Dermis lymphatic vessel endothelial cell (primary cell): ENCODE measurements at places on chromosomes 2 and 18. TPM values are rescaled to one million over a fixed set of nuclear protein-coding genes. Genes with fewer than 3 reads are reported as not detected.

IL1RN gene
- not detected in 2 replicates for total RNA-seq

IDH1 gene
- total RNA-seq: 73.5 and 88.3 TPM in 2 replicates

LYG2 gene
- total RNA-seq: not detected in 2 replicates

OST4 gene
- total RNA-seq: 403 and 523 TPM in 2 replicates

STARD6 gene
- 0.11 TPM in 1 of 2 replicates, not detected in the other for total RNA-seq

FOXD4L1 gene
- under 0.01 TPM in 1 of 2 replicates, not detected in the other for total RNA-seq

DAW1 gene
- total RNA-seq: not detected in 2 replicates

ST8SIA3 gene
- not detected in 2 replicates for total RNA-seq

PER2 gene
- total RNA-seq: 2.0 and 2.7 TPM in 2 replicates

CYS1 gene
- total RNA-seq: under 0.01 and 0.11 TPM in 2 replicates

UGT1A3 gene
- total RNA-seq: not detected in 2 replicates

MYO5B gene
- total RNA-seq: 0.17 TPM in 1 of 2 replicates, not detected in the other

AKAIN1 gene
- not detected in 2 replicates for total RNA-seq

NAPG gene
- 36.0 and 36.1 TPM in 2 replicates for total RNA-seq

ABCG8 gene
- total RNA-seq: not detected in 2 replicates

WNT10A gene
- not detected in 2 replicates for total RNA-seq

VIT gene
- total RNA-seq: under 0.01 TPM in 1 of 2 replicates, not detected in the other

SLC23A3 gene
- total RNA-seq: 0.54 and 1.2 TPM in 2 replicates

OTOF gene
- total RNA-seq: 2.5 and 45.7 TPM in 2 replicates

SP140 gene
- 0.17 TPM in 1 of 2 replicates, not detected in the other for total RNA-seq

CXCR1 gene
- not detected in 2 replicates for total RNA-seq

SAG gene
- not detected in 2 replicates for total RNA-seq

LYG1 gene
- total RNA-seq: 0.22 and 0.34 TPM in 2 replicates

POTEI gene
- 0.17 and 0.98 TPM in 2 replicates for total RNA-seq

MAP2 gene
- total RNA-seq: 3.8 and 7.3 TPM in 2 replicates
